Activated CD8-positive, alpha-beta memory T cell treated with anti-CD3 and anti-CD28 coated beads for 48 hours (primary cell): ENCODE measurements at places on chromosomes 11 and 22.

DNA sequence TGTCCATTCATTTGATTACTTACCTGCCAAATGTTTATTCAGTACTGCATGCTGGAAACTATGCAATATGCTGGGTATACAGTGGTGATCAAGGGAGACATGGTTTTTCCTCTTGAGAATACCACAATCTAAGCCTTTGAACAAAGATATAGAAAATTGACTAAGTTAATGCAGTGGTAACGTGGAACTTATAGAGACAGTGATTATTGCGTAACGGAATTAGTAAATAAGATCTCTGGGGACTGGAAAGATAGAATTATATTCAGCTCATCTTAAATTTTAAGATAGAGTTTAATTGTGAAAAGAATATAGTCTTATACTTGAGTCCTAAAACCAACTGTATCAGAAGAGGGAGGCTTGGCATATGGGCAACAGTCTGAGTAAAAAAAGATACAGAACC lies 129.5 kb downstream of the UVRAG start:
- DNase-seq = no peak

GRCh38 chr11:12529793-12530192 lies 144.4 kb upstream of the TEAD1 start:
- DNase-seq = no peak

DNA sequence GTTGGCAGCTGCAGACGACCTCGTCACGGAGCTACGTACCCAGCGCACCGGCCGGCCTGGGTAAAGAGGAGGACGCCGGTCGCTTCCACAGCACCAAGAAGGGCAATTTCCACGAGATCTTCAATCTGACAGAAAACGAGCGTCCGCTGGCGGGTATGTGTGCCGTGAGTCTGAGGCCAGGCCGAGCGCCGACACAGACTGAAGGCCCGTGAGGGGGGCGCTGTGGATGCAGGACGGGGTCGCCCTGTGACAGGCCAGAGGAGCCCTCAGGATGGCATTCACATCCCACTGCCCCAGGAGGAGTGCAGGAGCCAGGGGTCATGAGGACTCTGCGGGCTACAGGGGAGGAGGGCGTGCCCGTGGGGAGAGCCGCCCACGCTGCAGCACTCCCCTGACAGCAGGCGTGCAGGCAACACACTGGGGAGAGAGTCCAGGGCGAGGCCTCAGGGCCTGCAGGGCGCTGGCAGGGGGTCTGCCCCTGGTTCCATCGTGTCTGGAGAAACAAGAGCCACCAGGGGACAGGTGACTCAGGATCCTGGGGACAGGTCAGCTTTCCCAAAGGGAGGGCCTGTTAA lies 53.6 kb downstream of the GRAMD4 start:
- no peak for DNase-seq

- DNase-seq = no peak
Measured at GRCh38 chr11:115047631-115048030, 369.3 kb downstream of the NXPE2 start.
